Stimulated activated CD8-positive, alpha-beta memory T cell treated with anti-CD3 and anti-CD28 coated beads, Interleukin-7, amount 100 ng/mL, for 1 hour (primary cell): ENCODE measurements at places on chromosomes 16 and 17.
A peak's percentile ranks its signal among the peaks of the same experiment; 100 is the strongest.

GRCh38 chr16:30875871-30876801 lies 17.7 kb downstream of the BCL7C start:
- no peak for DNase-seq

GRCh38 chr17:40963838-40964237 lies 2.9 kb downstream of the KRT39 start:
- no peak for DNase-seq

GRCh38 chr17:73772107-73772705 lies 128.0 kb upstream of the SDK2 start:
- no peak for DNase-seq

GRCh38 chr17:29526322-29526721 lies 40.5 kb downstream of the ABHD15 start:
- DNase-seq, result no peak

DNA sequence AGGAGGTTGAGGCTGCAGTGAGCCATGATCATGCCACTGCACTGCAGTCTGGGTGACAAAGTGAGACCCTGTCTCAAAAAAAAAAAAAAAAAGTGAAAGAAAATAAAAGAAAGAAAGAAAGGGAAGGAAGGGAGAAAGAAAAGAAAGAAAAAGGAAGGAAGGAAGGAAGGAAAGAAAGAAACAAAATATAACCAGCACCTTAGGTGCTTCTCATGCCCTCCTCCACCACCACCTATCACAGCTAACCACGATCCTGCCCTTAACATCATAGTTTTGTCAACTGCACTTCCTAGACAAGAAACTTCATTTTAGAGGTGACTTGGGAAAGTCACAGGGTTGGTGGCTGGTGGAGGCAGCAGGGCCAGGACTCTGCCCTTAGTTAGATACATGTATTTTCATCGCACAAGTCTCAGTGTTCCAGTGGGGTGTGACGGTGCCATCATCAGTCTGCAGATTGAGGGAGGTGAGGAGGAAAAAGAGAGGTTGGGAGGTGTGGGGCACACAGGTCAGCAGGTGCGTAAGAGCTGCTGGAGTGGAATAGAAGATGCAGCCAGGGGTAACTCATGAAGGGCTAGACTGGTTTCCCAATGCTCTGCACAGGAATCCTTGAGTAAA lies 10.0 kb downstream of the SUPT4H1 start:
- no peak for DNase-seq

GRCh38 chr16:15682105-15682570 lies 32.1 kb downstream of the NDE1 start:
- DNase-seq, result peak; percentile 5

- DNase-seq, result no peak
Observed at GRCh38 chr17:51115179-51115578, 5.5 kb downstream of the SPAG9 start.

- DNase-seq, result no peak
Observed at GRCh38 chr17:19716108-19717030, at the start of gene SLC47A2. Gene SLC47A2 (minus strand): TSS chr17:19716584. CDS start chr17:19716555, 29 bp downstream.

GRCh38 chr16:63241497-63242028 lies 1205.3 kb upstream of the CDH8 start:
- no peak for DNase-seq

DNA sequence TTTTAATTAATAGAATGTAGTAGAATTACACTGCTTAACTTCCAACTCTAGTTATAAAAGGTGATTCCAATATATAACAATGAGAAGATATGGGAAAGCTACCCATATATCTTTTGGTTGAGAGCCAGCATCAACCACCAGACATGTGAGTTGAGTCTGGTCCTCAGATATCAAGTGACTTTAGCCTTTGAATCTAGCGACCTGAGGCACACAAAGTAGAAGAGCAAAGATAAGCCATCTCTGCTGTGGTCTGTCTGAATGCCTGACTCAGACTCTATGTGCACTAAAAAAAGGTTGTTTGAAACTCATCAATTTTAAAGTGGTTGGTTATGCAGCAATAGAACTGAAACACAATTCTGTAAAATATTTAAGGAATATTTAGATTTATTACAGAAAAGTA lies 492.5 kb upstream of the SOX9 start:
- no peak for DNase-seq

DNA sequence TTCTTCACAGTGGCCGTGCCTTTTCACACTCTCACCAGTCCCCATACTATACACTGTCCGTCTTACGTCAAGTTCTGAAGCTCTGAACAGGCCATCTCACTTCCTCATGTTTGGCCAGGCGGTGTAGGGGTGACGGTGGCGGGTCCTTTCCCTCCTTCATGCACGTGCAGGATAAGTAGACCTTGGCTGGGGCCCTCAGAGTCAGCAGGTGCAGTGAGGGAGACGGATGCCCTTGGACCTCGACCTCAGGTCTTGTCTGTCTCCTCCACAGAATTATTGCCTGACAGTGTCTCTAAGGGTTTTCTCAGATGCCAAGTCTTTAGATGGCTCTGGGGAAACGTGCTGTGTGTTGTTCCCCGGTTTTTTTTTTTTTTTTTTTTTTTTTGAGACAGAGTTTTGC lies 37.6 kb downstream of the RAB11FIP3 start:
- no peak for DNase-seq

- DNase-seq, result no peak
Observed at GRCh38 chr17:9144502-9145249, 123.4 kb downstream of the NTN1 start.

- DNase-seq, result no peak
Observed at GRCh38 chr17:57910462-57911420, 44.5 kb downstream of the CUEDC1 start.
